ENCODE measurements at places on chromosomes 1 and 21. TPM values are rescaled to one million over a fixed set of nuclear protein-coding genes. Genes with fewer than 3 reads are reported as not detected.

Gene SPRR2G
- total RNA-seq = not detected

Gene NPHS2
- total RNA-seq = not detected

Gene CFHR3
- 0.03 TPM for total RNA-seq

Gene ASCL5
- not detected for total RNA-seq

Gene GDAP2
- total RNA-seq = 24.1 TPM

Gene FALEC
- total RNA-seq = 0.55 TPM

Gene SLC6A17
- total RNA-seq = 0.34 TPM

Gene ZNF593
- 18.1 TPM for total RNA-seq

Gene ACKR1
- total RNA-seq = not detected

Gene SCCPDH
- total RNA-seq = 118 TPM

Gene CNTN2
- total RNA-seq = 1.8 TPM

Gene HSD3B2
- not detected for total RNA-seq

Gene LSM10
- total RNA-seq = 7.0 TPM

Gene ZBTB21
- 13.6 TPM for total RNA-seq

Gene ERICH3
- not detected for total RNA-seq

Gene RGS8
- total RNA-seq = 0.29 TPM

Gene TMPRSS15
- total RNA-seq = 0.12 TPM

Gene IL12RB2
- total RNA-seq = not detected

Gene KRTAP19-5
- not detected for total RNA-seq

Measured in A172 (cell line).